Thymus (tissue), 14 donors: ENCODE measurements at places on chromosomes 12 and 14. TPM values are rescaled to one million over a fixed set of nuclear protein-coding genes. Genes with fewer than 3 reads are reported as not detected.

DNA sequence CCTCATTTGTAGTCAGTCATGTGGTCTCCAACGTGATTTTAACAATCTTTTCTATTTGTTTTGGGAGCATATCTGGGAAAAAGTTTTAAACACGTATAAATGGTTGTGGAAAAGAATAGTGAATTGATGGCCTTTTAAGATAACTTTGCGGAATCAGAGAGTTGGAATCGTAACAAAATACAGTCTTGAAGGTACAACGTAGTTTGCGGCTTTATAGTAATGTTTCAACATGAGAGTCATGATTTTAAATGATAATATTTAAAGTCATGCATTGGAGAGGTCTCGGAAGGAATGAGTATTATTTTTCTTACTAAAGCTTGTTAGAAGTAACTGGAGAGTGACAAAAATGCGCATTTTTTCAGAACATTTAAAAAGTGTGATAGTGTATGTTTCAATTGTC, 1.6 kb downstream of the AEBP2 start:
- H3K4me3 ChIP-seq: peak overlapping the region; percentile 98
- no peak for DNase-seq
- H3K4me1 ChIP-seq: peaks cover 7% of the 10 kb centered on the region
- peaks cover 9% of the 10 kb centered on the region for H3K36me3 ChIP-seq
- peak overlapping the region; percentile 92 for H3K27ac ChIP-seq

DNA sequence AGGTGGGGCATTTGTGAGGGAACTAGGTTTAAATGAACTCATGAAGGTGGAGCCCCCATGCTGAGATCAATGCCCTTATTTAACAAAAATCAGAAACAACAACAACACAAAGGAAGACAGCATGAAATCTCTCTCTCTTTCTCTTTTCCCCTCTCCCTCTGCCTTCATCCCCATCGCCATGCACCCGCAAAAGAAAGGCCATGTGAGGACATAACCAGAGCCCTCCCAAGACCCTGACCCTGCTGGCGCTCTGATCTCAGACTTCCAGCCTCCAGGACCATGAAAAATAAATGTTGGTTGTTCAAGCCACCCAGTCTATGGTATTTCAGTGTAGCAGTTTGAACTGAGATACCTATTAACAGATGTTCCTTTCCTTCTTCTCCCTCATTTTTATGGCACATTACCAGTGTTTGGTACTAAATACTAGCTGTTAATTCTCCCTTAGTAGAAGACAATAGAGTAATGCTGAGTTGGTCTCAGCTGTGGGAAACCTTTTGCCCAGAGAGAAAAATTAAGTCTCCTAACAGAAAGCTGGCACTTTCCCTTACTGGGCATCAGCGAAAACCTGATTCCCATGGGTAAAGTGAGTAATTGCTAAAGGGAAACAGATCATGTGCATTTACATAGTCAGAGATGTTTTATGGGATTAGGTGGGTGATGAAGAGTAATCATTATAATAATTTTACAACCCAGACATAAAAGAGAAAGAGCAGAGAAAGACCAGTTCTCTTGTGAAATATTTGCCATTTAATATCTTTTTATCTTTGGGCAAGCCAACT, 264.0 kb upstream of the PLEKHG7 start:
- no peak overlapping the region for H3K4me3 ChIP-seq
- H3K4me1 ChIP-seq: peaks cover 2% of the 10 kb centered on the region
- H3K27ac ChIP-seq: no peak overlapping the region
- no peaks in the 10 kb centered on the region for H3K27me3 ChIP-seq
- no peak for DNase-seq

Gene DPPA3
- total RNA-seq: 0.19 TPM

DNA sequence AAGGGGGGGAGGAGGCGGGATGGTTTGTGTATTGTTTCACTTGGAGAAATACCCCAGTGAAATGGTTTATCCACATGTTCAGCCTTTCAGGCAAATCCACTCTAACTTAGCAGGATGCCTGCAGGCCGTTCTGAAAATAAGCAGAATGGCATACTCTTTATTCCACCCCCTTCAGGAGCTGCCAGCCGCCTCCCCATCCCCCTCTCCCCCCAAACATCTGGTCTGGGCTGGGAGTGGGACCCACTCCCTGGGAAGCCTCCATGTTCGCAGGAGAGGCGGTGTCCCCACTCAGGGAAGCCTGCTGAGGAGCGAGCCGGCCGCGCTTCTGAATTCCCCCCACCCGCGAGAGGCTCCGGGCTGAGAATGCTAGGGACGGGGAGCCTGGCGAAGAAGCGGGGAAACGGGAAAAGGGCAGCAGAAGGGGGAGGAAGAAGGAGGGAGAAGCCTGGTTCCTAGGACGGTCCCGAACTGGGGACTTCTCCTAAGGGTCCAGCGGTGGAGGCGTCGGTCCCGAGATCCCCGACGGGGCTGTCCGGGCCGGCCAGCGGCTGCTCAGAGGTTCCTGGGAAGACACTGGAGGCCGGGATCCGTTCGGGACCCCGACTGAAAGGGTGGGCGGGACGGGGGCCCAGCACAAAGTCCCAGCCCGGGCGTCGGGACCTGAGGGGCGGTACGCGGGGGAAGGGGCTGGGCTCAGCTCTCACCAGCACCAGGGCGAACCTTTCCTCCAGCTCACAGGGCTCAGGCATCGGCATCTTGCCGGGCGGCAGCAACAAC, 666 bp downstream of the FMNL3 start:
- peak overlapping the region; percentile 59 for H3K27ac ChIP-seq
- no peaks in the 10 kb centered on the region for H3K36me3 ChIP-seq
- H3K4me1 ChIP-seq: peaks cover 18% of the 10 kb centered on the region
- no peak for DNase-seq
- H3K4me3 ChIP-seq: peak overlapping the region; percentile 70
- H3K27me3 ChIP-seq: no peaks in the 10 kb centered on the region

- no peaks in the 10 kb centered on the region for H3K36me3 ChIP-seq
- H3K27me3 ChIP-seq: peaks cover 72% of the 10 kb centered on the region
- DNase-seq: peak; percentile 7
Observed at GRCh38 chr12:49903700-49904423, at the start of gene FAIM2. Gene FAIM2, minus strand, starts transcription at chr12:49903900. Its CDS starts 108 bp downstream, at chr12:49903792.

Gene DAO
- 0.05 TPM for total RNA-seq

Gene LTBP2
- total RNA-seq: 2.6 TPM

GRCh38 chr12:130981911-130982310, 28.2 kb downstream of the ADGRD1 start:
- H3K4me3 ChIP-seq: no peak overlapping the region
- H3K36me3 ChIP-seq: no peaks in the 10 kb centered on the region
- no peak overlapping the region for H3K27ac ChIP-seq
- peaks cover 4% of the 10 kb centered on the region for H3K4me1 ChIP-seq

Gene SERPINA9
- 0.05 TPM for total RNA-seq

DNA sequence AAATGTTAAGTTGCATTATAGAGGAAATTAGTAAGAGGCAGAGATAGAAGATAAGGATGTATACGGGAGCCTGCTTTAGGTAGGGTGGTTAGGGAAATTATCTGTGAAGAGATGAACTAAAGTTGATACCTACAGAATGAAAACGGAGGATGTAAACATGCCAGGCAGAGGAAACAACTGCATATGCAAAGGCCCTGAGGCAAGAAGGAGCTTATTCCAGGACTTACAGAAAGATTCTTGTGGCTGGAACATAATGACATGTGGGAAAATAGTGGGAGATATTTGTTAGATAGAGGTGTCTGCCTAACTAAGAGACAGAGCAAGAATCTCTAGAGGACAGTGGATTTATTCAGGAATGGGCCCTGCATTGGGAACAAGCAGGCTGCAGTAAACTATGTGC, 16.2 kb upstream of the SERPINA1 start:
- H3K4me1 ChIP-seq: no peaks in the 10 kb centered on the region
- H3K27ac ChIP-seq: no peak overlapping the region
- no peaks in the 10 kb centered on the region for H3K27me3 ChIP-seq
- H3K4me3 ChIP-seq: no peak overlapping the region
- no peaks in the 10 kb centered on the region for H3K36me3 ChIP-seq
- DNase-seq: no peak

DNA sequence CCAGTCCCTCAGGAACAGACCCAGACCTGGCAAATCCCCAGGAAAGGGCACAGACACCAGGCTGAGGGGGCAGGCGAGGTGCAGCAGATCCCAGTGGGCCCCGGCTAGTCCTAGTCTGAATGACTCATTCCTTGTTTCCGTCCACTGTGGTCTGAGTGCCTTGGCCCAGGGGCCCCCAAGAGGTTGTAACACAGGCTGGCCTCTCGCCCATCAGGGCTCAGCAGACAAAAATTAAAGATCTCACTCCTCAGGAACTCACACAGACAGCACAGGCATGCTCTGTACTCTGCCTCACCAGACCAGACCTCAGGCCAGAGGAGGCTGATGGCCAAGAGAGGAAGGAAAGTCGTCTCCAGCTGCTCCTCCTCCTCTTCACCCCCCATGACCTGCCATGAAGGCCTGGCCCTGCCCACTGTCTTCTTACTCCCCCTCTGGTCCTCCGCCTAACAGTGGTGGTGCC, 7.7 kb upstream of the LTBP2 start:
- H3K27me3 ChIP-seq: peaks cover 7% of the 10 kb centered on the region
- no peak overlapping the region for H3K4me3 ChIP-seq
- peaks cover 18% of the 10 kb centered on the region for H3K4me1 ChIP-seq
- H3K27ac ChIP-seq: no peak overlapping the region
- no peak for DNase-seq
- no peaks in the 10 kb centered on the region for H3K36me3 ChIP-seq

Gene ARHGAP9
- 71.1 TPM for total RNA-seq

DNA sequence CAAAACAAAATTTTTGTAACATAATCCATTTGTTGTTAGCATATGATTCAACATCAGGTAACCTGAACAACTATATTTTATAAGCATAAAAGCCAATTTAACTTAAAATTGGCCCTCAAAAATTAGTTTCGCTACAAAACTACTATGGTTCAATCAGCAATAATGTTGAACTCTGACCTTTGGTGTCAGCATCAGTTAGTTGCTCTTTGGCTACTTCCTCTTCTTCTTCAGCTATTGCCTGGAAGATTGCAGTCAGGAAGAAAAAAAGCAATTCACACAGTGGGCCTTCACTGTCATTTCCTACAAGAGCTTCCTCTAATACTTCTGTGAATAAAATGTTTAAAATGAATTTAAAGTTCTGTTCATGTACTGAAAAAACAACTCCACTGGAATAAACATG, 78.2 kb upstream of the CFL2 start:
- no peaks in the 10 kb centered on the region for H3K27me3 ChIP-seq
- H3K4me3 ChIP-seq: no peak overlapping the region
- H3K27ac ChIP-seq: no peak overlapping the region
- DNase-seq: no peak

DNA sequence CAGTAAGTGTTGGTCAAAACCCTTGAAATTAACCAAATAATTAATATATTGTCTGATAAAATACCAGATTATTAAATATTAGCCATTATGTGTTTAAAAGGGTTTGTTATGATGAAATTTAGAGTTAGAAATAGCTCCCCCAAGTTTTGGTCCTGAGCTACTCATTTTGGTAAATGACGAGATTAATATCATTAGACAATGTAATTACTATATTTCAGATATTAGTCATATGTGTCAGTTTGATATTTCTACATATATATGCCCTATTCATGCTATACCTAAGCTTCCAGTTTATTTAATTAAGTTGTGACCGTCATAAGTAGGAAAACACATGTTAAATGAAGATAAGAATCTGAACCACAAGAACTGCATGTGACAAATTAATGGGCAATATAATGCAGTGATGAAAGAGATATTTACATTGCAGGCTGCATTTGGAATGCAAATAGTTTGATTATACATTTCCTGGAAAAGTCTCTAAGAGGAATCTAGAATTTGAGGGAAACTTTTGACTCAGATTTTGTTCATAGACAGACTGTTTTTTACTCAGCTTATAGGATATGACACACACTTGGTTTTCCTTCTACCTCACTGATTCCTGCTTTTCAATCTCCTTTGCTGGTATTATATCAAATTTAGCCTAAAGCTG, 70.5 kb downstream of the TBC1D30 start:
- no peak overlapping the region for H3K27ac ChIP-seq
- no peak overlapping the region for H3K4me3 ChIP-seq
- no peaks in the 10 kb centered on the region for H3K36me3 ChIP-seq

DNA sequence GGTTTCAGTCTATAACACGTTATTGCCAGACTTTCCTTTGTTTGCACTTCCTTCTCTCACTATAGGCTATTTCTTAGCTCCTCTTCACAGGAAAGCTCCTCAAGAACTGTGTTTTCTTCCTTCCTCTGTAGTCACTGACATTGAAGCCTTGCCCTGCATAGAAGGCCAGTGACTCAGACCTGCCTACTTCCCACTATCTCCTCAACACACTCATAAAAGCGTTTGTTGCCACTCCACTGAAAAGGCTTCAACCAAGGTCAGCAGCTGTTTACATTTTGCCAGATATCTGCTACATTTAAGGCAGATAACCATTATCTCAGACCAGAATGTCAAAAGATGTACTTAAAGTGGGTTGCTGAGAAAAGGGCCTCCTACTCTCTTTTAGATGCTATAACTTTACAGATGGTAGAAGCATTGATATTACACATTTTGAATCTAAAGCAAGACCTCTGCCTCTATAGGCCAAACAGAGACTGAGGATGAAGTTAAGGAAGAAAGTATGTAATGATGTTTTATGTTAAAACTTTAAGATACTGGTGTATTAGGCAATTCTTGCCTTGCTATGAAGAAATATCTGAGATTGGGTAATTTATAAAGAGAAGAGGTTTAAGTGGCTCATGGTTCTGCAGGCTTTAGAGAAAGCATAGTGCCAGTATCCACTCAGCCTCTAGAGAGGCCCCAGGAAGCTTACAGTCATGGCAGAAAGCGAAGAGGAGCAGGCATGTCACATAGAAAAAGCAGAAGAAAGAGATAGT, 233.3 kb upstream of the FLRT2 start:
- DNase-seq: no peak
- no peak overlapping the region for H3K4me3 ChIP-seq
- H3K36me3 ChIP-seq: no peaks in the 10 kb centered on the region
- no peaks in the 10 kb centered on the region for H3K4me1 ChIP-seq
- H3K27me3 ChIP-seq: no peaks in the 10 kb centered on the region
- no peak overlapping the region for H3K27ac ChIP-seq

- H3K36me3 ChIP-seq: no peaks in the 10 kb centered on the region
- H3K4me1 ChIP-seq: peaks cover 2% of the 10 kb centered on the region
- H3K27ac ChIP-seq: no peak overlapping the region
- DNase-seq: no peak
- H3K4me3 ChIP-seq: no peak overlapping the region
Observed at GRCh38 chr14:94548131-94548998, 12.9 kb upstream of the SERPINA4 start.

Gene SERPINA12
- total RNA-seq: 0.05 TPM

DNA sequence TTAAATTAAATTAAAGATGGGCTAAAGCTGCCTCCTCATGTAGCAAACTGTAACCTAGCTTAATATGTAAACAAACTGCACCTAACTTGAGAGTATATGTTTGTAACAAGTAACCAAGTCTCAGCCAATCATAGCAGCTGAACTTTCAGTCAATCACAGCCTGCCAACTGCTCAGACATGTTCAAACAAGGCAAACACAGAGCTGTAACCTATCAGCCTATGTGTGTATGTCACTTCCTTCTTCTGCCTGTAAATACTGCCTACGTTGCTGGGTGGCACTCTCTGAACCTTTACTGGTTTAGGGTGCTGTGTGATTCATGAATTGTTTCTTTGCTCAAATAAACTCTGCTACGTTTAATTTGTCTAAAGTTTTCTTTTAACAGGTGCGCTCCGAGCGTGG, 2.9 kb downstream of the SERPINA6 start:
- H3K4me3 ChIP-seq: no peak overlapping the region
- DNase-seq: no peak
- H3K27ac ChIP-seq: no peak overlapping the region
- no peaks in the 10 kb centered on the region for H3K36me3 ChIP-seq
- H3K27me3 ChIP-seq: no peaks in the 10 kb centered on the region
- no peaks in the 10 kb centered on the region for H3K4me1 ChIP-seq

GRCh38 chr12:120199595-120200306, 1.2 kb downstream of the RPLP0 start:
- H3K27ac ChIP-seq: peak overlapping the region; percentile 34
- peaks cover 16% of the 10 kb centered on the region for H3K4me1 ChIP-seq
- DNase-seq: no peak
- peak overlapping the region; percentile 91 for H3K4me3 ChIP-seq
- no peaks in the 10 kb centered on the region for H3K27me3 ChIP-seq
